ENCODE measurements at places on chromosomes 7 and 10. TPM values are rescaled to one million over a fixed set of nuclear protein-coding genes. Genes with fewer than 3 reads are reported as not detected.

GRCh38 chr10:96619120-96619519 is 32.3 kb upstream of the TM9SF3 start:
- DNase-seq: no peak

GRCh38 chr10:59803714-59804113 is 50.5 kb upstream of the MRLN start:
- DNase-seq: no peak

DNA sequence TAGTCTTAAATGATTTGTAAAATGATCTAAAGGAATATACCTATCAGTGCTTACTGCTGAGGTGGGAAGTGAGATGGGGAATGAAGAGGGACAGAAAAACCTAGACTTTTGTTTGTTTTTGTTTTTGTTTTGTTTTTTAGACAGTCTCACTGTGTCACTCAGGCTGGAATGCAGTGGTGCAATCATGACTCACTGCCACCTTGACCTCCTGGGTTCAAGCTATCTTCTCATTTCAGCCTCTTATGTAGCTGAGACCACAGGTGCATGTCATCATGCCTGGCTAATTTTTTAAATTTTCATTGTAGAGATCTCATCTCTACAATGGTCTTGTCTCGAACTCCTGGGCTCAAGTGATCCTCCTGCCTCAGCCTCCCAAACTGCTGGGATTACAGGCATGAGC is 116.4 kb upstream of the SEM1 start:
- no peak for DNase-seq

DNA sequence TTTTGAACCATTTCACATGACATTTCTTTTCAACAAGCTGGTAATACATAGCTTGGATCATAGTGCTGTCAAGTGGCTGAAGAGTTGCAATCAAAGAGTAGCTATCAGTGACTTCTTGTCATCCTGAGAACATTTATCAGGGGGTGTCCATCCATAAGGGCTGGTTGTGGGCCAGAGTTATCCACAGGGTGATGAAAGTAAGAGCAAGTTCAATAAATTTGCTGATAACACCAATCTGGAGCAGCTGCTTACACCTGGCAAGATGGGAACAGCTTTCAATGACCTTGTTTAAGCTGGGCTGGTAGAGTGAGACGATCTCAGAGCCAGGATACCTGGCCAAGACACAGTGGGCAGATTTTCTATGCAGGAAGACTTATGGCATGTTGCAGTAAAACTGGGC is 96.3 kb upstream of the IMMP2L start:
- DNase-seq: no peak

GRCh38 chr7:70346844-70347462 is 748.7 kb downstream of the AUTS2 start:
- no peak for DNase-seq

- no peak for DNase-seq
Measured at GRCh38 chr10:662686-663465, 26.6 kb downstream of the DIP2C start.

- DNase-seq: no peak
Measured at GRCh38 chr7:608361-608760, 88.7 kb upstream of the PDGFA start.

The PDK4 gene
- 17.4 TPM for polyA plus RNA-seq

The PNLIPRP2 gene
- not detected for polyA plus RNA-seq

- no peak for DNase-seq
Measured at GRCh38 chr7:5584096-5584495, 160.5 kb upstream of the TNRC18 start.

DNA sequence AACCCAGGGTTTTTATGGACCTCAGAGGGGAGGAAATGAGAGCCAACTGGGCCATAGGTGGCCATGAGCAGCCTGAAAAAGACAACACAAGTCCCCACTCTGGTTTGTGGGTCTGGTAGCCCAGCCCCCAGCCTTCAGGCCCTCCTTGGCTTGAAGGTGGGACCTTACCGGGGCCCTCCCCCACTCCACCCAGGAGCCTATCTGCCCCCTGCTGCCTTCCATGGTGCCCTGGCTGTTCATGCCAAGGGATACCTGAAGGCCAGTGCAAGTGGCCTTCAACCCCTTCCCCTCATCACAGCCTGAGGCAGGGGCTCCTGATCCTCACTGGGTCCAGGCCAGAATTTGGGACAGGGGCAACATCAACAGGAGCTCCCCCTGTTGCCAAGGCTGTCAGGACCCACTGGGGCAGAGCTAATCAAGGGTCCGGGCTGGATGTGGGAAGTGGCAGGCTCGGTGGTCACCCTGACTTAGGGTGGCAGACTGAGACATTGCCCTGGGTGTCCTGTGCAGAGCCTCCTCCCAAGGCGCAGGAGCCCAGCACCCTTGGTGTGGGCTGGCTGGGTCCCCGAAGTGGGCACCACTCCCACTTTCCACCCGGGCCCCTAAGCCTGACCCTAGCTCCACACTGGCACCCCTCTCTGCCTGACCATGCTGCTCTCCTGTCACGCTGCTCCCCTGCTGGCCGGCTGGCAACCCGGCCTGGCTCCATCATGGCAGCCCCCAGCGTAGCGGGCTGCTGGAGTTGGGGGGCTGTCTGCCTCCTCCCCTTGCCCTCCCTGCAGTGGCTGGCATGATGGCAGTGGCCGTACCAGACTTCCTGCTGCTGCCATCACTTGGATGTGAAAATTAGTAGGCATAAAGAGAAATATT is 6.4 kb downstream of the WDFY4 start:
- DNase-seq: no peak

DNA sequence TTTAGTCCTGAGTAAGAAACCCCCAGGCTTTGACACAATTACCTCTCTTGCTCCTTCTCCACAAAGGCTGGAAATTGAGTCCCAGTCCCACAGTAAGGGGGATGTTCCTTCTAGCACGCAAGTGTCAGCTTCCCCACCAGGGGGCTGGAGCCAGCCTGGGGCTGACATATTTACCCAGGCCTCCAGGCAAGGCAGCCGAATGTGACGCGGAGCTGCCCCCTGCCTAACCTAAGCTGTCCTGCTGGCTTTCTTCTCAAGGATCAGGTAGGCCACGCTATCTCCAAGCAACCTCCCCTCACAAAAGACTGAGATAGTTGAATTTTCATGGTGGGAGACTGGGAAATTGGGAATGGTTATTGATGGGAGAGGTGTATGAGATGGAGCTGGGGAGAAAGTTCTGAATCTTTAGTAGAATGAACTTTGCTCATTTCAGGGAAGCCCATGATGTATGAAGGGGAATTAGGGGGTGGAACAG is 19.2 kb upstream of the BMPER start:
- DNase-seq: no peak

The GPR146 gene
- polyA plus RNA-seq: 2.5 TPM

GRCh38 chr10:21807180-21807579 is 196.3 kb downstream of the DNAJC1 start:
- no peak for DNase-seq

The CLCN1 gene
- 0.35 TPM for polyA plus RNA-seq

DNA sequence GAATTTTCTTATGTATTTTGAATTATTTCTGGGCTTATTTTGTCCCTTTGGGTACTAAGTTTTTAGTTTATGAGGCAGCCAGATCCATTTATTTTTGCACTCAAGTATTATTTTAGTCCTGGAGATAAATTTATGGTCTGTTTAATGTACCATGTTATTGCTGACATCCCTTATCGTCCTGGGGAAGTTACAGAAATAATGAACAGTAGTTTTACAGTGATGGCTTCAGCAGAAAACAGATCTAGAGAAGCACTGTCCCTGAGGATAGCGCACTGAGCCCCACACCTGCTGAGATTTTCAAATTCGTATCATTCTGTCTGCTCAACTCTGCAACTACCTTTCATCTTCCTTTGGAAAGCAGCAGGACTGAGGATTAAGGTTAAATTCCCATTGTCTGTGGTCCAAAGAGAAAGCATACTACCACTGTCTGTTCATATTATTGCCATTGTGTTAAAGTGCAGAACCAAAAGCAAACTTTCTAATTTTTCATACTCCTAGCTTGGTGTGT is 168.3 kb downstream of the SNX13 start:
- no peak for DNase-seq

DNA sequence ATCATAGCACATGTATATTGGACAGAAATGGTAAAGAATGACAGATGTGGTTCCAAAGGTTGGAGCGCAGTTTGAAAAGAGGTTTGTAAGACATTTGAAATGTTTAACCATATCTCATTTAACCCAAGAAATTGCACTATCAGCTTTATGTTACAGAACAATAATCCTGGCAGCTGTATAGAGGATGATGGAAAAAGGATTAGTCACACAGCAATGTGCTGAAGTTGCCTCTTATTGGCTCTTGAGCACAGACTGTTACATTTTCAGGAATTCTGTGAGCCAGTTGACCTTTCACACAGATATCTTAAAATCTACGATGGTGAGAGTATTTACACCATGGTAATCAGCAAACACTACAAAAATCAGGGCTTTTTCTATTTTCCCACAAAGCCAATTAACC is 3.9 kb downstream of the COG5 start:
- no peak for DNase-seq

- DNase-seq: no peak
Measured at GRCh38 chr10:61754587-61755550, 92.1 kb downstream of the CABCOCO1 start.

The LRGUK gene
- 4.3 TPM for polyA plus RNA-seq

- DNase-seq: no peak
Measured at GRCh38 chr7:9201928-9202327, 768.5 kb downstream of the NXPH1 start.

GRCh38 chr7:25031007-25031406 is 51.0 kb upstream of the OSBPL3 start:
- DNase-seq: no peak

GRCh38 chr7:72345208-72345727 is 66.9 kb downstream of the CALN1 start:
- DNase-seq: no peak

The PCLO gene
- 14.5 TPM for polyA plus RNA-seq

- DNase-seq: no peak
Measured at GRCh38 chr10:88800152-88801125, 2.1 kb upstream of the LIPM start.

The RFC2 gene
- 39.1 TPM for polyA plus RNA-seq

The ZDHHC6 gene
- 87.7 TPM for polyA plus RNA-seq

- DNase-seq: peak; percentile 81
Measured at GRCh38 chr10:86693721-86694369, 25.5 kb downstream of the LDB3 start.

DNA sequence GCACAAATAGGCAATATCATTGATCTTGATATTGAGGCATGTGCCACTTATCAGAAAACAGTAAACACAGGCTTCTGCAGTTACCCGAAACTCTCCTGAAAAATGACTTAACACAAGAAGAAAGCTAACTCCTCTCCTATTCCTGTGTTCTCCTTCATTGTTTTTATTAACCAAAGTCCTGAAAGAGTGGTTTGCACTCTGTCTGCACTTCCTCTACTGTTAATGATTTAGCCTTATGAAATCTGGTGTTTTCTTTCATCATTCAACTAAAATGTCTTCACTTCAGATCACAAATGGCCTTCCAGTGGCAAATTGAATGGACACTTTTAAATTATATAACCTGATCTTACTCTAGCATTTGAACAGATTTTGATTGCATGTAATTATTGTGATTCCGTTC is 630.6 kb upstream of the PHF14 start:
- DNase-seq: no peak

The CXCL12 gene
- 417 TPM for polyA plus RNA-seq

DNA sequence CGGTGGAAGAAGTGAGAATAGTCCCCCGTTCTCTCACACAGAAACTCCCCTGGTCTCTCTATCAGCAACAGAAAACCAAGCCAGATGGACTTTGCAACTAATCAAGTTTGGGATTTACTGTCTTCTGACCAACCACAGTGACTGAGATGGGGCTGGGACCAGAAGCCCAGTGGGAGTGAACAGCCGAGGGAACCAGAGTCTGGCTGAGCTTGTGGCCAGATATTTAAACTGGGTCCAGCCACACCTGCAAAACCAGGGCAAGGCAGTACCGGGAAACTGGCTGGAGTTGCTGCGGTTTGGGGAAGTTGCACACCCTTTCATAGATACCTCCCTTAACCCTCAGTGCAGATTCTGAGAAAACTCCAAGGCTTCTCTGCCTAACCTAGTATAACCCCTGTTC is 6.0 kb downstream of the GSTK1 start:
- DNase-seq: no peak

GRCh38 chr10:30435073-30435422 is 1.1 kb downstream of the MAP3K8 start:
- no peak for DNase-seq

The DIP2C gene
- polyA plus RNA-seq: 21.6 TPM

GRCh38 chr10:44801383-44802327 is 109.5 kb upstream of the TMEM72 start:
- peak; percentile 52 for DNase-seq

- no peak for DNase-seq
Measured at GRCh38 chr10:132606536-132607316, 69.1 kb downstream of the INPP5A start.

The UNC5B gene
- 45.4 TPM for polyA plus RNA-seq

DNA sequence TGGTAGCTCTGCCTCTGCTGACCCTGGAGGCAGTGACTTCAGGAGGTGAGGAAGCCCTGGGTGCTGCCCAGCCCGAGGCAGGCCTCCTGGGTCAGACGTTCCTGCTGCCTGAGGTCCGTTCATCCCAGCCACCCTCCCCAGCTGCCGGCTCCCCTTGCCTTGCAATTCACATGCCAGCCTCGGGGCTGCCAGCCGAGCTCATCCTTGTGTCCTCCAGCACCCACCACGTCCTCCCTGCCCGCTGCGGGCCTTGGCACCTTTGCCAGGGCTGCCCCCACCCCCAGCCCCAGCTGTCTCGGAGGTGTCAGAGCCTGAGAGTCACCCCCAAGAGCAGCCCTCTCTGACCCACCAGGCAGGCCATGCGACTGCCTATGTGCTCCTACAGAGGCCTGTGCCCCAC is 162.1 kb upstream of the RNF32 start:
- DNase-seq: no peak

GRCh38 chr7:16189026-16189715 is 232.2 kb downstream of the CRPPA start:
- no peak for DNase-seq

DNA sequence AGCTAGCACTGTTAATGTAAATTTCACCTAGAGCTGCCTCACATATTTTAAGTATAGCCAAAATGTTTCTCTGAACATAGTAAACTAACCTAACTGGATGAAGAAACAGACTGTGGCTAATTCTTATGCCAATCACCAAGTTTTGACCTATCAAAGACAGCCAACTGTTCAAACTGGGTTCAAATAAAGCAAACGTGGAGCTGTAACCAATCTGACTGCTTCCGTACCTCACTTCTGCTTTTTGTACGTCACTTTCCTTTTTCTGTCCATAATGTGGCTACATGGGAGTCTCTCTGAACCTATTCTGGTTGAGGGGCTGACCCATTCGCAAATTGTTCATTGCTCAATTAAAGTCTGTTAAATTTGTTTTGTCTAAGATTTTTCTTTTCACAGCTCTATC is 66.3 kb upstream of the ETV1 start:
- DNase-seq: no peak

The CTAGE8 gene
- 12.3 TPM for polyA plus RNA-seq

The NEBL gene
- 90.1 TPM for polyA plus RNA-seq

GRCh38 chr10:128040681-128041080 is 85.5 kb downstream of the MKI67 start:
- no peak for DNase-seq

The DKK1 gene
- 66.7 TPM for polyA plus RNA-seq

The PDLIM1 gene
- 69.4 TPM for polyA plus RNA-seq

GRCh38 chr7:92632791-92633190 is 42.6 kb upstream of the FAM133B start:
- no peak for DNase-seq

The ABCC2 gene
- polyA plus RNA-seq: 15.2 TPM

The TRIM73 gene
- 7.6 TPM for polyA plus RNA-seq

The CCDC146 gene
- polyA plus RNA-seq: 33.8 TPM

The PLPP4 gene
- polyA plus RNA-seq: 4.6 TPM

GRCh38 chr10:109403551-109403950 is 519.8 kb downstream of the XPNPEP1 start:
- no peak for DNase-seq

The FMC1 gene
- 22.8 TPM for polyA plus RNA-seq
